ENCODE measurements at places on chromosomes 6 and 20.

DNA sequence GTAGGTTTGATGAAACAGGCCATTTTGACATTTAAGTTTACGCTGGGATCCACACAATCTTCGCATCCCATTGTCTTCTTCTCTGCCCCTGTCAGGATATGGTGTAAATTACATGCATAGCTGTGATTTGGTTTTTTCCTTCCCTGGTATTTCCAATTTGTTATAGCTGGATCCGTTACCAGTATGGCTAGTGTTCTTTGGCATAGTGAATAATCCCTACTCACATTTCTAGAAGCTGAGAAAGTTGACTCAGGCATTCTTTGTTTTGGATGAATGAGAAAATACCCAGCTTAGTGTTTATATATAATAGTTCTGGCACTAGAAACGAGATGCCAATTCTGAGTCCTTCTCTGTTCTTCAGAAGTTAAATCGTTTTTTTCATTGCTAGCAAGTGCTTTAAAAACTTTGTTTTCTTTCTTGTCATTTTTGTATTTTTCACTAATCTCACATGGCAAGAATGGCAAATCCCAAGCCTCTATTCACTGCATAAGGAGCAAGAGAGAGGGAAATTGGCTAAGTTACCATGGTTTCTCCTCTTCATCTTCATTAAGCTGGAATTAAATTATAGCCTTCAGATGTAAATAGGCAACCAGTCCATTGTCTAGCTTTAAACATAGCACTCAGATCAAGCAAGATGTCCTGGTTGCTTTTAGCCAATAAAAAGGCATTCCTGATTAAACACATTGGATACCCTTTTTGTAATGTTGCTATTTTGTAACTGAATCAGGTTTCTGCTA is 91.9 kb upstream of the LAMP5 start:
- DNase-seq: no peak

DNA sequence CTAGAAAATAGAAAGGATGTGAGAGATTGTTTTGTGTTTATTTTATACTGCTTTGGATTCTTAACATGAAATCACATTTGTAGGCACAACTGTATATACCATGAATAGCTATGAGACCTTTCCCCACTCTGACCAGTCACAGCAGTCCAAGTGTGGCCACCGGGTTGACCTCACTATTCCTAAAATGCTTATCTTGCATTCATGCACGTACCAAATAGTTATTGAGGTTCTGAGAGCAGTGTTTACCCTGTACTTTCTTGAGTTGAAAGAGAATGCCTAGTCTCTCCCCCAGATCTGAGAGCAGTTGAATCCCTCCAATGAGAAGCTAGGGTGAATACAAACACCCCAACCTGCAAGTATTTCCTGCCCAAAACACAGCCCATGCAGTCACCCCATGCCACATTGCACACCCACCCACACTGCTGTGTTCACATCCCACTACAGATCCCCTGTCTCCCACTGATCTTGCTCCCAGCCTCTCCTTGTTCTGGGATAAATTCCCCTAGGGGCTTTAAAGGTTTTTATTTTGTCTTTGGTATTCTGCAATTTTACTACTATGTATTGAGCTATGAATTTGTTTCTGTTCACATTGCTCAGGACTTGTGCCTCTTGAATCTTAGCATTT is 51.6 kb downstream of the GOPC start:
- DNase-seq: no peak

DNA sequence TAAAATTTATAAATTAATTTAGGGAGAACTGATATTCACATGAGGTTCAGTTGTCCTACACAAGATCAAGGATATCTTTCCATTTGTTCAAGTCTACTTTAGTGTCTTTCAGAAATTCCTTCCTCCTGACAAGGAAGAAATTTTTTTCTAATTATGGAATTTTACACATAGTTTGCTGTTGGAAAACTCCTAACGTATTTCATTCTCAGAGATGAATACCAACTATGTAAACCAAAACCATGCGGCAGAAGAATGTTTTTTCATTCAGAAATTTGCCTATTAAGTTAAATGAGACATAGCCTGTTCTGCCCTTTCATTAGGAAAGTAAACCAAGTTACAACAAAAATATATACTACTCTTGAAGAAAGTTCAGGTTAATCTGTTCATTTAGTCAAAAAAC is 111.2 kb upstream of the PRDM1 start:
- no peak for DNase-seq

DNA sequence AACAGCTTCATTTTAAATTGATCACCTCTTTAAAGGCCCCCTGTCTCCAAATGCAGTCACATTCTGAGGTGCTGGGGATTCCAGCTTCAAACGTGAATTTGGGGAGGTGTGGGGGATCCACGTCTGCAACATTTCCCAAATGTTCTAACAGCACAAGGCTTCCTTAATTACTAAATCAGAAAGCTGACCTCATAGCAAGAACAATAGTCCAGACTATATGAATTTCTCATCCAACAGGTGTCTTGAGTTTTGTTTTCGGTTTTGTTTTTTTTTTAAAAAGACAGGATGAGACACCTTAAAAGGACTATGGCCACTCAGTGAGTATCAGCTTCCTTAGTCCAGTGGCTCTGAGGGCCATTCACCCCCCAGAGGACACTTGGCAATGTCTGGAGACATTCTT is 11.5 kb downstream of the ATP9A start:
- DNase-seq: no peak

DNA sequence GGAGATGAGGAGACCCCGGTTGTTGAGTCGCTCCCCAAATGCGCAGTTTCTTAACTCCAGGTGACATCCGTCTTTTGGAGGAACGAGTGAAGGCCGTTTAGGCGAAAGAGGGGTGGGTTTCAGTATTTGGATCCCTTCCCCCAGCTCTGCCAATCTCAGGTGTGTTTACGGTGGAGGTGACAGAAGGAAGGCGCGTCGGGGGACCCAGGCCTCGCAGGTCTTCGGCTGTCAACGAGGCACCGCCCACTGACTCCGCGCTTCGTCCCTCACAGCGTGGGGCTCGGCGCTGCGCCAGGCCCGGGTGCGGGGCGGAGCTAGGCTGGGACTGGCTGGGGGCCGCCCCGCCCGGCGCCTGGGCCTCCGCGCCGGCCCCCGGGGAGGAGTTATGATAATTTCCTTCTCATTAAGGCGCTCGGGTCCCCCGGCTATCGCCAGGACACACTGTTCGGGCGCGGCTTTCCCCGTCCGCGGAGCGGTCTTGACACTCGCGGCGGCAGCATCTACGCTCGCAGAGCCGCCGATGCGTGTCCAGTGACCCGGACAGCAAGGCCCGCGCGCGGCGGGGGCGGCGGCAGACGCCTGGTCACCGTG is at the start of gene TFAP2C:
TSS of gene TFAP2C (plus strand) at position 434 of the 591 bp plus-strand sequence. CDS start 239 bp downstream, outside the sequence.
- DNase-seq: no peak

DNA sequence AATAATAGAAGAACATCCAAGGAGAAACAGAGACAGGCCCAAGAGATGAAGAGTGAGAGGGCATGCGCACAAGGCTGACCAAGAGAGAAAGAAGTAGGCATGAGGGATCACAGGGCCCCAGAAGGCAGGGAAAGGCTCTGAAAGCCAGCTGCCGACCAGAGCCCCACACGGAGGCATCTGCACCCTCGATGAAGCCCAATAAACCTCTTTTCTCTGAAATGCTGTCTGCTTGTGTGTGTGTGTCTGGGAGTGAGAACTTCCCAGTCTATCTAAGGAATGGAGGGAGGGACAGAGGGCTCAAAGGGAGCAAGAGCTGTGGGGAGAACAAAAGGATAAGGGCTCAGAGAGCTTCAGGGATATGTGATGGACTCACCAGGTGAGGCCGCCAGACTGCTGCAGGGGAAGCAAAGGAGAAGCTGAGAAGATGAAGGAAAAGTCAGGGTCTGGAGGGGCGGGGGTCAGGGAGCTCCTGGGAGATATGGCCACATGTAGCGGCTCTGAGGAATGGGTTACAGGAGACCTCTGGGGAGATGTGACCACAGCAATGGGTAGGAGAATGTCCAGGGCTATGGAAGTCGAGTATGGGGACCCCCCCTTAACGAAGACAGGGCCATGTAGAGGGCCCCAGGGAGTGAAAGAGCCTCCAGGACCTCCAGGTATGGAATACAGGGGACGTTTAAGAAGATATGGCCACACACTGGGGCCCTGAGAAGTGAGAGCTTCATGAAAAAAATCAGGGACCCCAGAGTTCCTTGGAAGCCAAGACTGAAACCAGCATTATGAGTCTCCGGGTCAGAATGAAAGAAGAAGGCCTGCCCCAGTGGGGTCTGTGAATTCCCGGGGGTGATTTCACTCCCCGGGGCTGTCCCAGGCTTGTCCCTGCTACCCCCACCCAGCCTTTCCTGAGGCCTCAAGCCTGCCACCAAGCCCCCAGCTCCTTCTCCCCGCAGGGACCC is 981 bp upstream of the TNF start:
- DNase-seq: no peak

Data from CD8-positive, alpha-beta T cell (primary cell).